Right forelimb (tissue), 1 donor: ENCODE measurements at places on chromosomes 1 and 21.

GRCh38 chr1:26315874-26316850 is 1.6 kb upstream of the CD52 start:
- no peak for DNase-seq

DNA sequence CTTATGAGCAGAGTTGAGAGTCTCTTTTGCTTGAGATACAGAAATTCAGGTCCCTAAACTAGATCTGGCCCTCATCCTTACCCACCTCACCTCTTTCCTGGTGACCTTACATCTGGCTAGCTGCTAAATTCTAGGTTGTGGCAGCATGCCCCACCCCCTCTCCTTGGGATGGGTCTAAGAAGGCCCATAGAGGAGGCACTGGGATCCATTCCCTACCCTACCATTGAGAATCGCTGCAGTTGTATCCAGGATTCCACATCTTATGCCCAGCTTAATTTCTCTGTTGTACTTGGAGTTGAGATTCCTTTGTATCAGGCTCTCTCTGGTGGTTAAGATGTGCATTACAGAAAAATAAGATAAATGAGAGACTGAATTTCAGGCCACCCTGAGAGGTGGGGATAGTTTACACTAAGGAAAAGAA is 9.5 kb upstream of the TMEM39B start:
- DNase-seq = no peak

DNA sequence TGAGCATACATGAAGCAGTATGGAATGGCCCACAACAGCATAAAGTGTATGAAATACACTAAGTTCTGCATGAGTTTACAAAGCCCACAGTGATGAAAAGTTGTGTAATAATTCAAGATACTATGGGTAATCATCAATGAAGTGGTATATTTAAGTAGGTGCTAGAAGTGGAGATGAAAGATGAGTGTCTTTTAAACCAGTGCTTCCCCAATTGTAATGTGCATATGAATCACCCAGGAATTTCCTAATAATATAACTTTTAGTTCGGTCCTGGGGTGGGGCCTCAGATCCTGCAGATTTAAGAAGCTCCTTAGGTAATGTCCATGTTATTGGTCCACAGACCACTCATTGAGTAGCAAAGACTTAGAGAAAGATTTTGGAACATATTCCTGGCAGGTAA is 184.9 kb downstream of the DUSP10 start:
- no peak for DNase-seq

- DNase-seq = no peak
These were observed 507 bp downstream of the AK5 start for GRCh38 chr1:77282187-77282865.

DNA sequence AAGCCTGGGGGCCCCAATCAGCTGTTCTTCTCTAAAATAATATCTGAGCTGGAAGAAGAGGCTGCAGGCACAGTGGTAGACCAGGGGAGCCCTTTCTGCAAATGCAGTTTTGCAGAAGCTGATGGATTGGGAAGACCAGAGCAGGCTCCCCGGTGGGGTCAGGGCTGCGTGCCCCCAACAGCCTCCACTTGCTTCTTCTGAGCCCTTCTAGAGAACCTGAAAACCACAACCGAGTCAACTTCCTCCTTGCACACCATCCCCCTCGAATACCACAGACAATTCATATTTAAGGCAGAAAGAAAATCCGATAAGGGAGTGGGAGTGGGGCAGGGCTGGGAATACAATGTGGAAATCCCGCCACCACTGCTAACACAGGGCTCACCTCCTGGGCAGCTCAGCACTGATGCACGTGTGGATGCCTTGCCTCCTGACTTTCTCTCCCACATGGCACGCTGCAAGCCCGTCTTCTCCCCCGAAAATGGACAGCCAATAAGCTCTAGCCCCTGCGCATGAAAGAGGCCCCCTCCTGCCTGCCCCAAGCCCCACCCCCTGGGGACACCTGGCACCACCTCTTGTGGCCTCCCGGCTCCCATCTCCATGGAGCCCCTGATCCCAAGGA is 25.4 kb upstream of the ALDH4A1 start:
- no peak for DNase-seq

- DNase-seq = no peak
These were observed 22.6 kb upstream of the PLD5 start for GRCh38 chr1:242546849-242547729.
